Endothelial cell of umbilical vein (primary cell): ENCODE measurements at places on chromosomes 11 and 22.

DNA sequence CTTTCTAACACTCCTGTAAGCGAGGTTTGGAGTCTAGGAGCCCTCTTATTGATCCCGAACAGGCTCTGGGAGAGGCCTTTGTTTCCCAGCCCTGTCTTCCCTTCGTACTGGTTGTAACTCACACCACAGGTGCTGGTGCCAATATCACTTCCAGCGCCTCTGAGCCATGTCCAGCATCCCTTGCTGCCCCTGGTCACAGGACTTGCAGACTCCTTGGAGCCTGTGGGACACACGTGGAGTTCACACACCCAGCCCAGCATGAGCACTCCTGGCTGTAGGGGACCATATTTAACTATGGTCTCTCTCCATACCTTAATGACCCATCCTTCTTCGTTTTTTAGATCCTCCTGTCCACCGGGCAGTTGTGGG lies 2.2 kb downstream of the ZBTB16 start:
- DNase-seq, result no peak

DNA sequence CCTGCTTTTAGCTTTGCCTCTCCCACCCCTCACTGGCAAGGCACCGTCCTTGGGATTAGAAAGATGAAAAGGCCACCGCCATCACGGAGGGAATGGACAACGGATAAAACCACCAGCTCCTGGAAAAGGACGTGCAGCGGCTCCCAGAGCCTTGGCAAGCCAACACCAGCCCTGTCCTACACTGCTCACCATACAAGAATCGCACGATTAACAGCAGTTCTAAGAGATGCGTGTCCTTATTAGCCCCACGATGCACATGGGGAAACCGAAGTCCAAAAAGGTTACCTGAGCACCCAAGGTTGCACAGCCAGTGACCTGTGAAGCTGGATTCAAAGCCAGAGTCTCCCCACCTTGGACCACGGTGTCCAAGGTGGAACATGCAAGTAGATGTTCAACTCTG lies 7.3 kb downstream of the YPEL1 start:
- DNase-seq, result no peak

- DNase-seq, result no peak
These were observed 1025.2 kb downstream of the TBC1D22A start for GRCh38 chr22:47787501-47788227.

DNA sequence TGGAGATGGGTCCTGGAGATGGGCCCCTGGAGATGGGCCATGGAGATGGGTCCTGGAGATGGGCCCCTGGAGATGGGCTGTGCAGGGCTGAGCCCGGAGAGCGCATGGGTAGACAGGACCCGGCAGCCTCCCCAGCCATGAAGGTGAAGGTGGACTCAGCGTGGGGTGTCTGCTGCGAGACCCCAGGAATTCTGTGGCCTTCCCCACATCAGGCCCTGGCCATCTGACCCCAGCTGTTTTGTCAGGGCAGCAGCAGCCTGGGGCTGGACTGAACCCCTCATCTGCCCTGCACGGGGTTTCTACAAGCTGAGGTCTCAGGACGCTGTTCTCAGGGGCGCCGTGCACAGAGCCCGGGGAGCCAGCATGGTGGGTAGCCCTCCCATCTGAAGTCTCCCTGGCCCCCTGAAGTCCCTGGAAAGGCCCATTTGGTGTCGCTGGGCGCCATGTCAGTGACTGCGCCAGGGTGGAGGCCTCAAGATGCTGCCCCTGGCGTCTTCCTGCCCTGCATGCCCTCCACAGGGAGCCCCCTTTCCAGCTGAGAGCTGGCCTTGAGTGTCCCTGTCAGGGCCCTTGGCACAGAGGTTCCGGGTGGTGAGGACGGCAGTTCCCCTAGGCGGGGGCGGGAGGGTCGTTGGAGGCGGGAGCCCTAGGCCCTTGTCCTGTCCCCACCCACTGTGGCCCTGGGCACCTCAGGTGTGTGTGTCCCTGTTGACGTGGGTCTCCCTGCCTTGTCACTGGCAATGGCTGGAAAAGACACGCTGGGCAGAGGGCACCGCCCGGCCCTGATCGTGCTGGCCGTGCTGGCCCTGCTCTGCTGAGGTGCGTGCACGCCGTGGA lies 5.4 kb downstream of the BRSK2 start:
- no peak for DNase-seq

- DNase-seq, result no peak
These were observed 87.7 kb downstream of the CSNK2A3 start for GRCh38 chr11:11265320-11265719.

DNA sequence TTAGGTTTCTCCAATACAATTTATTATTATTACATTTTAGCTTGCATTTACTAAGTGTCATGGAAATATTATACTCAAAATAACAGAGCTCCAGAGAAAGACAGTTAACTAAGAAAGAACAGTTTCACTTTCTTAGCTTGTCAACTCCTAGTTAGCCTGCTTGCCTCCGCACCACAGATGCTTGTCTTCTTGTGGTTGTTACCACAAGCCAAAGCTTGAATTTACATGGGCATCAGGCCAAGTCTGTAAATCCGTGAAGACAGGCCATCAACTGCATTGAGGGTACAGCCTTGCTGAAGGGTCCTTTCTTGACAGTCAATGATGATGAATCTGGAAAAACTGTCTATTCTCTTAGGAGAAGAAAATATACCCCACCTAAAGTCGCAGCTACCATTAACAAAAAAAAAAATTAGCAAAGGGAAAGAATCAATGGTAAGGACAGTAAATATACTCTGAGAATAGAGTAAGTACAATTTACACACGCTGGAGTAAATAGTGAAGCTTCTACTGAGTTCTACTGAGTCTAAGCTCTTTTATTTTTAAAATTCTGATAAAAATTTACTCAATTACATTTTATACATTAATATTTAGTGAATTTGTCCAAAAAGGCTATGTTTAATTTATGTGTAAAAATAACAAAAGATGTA lies 15.6 kb upstream of the DENND5A start:
- peak; percentile 41 for DNase-seq

DNA sequence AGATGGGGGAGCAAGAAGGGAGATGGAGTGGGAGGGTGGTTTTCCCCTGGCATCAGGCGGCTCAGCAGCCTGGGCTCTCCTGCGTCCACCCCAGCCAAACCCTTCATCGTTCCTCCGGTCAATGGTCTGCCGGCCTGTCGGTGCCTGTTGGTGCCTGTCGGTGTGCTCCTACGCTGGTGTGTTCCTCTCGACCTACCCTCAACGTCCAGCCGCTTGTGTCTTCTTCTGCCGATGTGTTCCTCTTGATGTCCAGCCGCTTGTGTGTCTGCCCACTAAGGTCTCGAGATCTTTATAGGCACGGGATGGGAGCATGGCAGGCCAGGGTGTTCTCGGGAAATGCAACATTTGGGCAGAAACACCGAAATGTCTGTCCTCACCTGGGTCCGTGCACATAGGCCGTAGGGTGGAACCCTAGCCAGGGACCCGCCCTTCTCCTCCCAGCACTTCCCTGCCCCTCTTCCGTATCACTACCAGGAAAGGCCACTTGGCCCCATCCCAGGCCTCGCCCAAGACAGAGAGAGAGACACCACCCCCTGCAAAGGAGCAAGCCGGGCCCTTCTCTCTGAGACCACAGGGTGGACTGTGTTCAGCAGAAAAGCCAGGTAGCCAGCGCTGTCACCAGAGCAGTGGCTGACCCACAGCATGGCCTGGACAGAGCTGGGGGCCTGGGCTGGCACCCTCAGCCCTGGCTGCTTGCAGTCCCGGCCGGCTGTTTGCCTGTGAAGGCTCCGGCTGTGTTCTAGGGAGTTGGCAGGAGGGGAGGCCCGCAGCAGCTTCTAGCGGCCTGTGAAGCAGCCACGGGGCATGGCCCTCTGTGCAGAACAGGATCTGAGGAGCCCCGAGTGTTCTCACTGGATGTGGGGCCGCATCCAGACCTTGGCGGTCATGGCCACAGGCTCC lies 61.6 kb upstream of the KCNQ1OT1 start:
- DNase-seq, result no peak

- no peak for DNase-seq
These were observed 53.2 kb upstream of the AMPD3 start for GRCh38 chr11:10401696-10402392.

DNA sequence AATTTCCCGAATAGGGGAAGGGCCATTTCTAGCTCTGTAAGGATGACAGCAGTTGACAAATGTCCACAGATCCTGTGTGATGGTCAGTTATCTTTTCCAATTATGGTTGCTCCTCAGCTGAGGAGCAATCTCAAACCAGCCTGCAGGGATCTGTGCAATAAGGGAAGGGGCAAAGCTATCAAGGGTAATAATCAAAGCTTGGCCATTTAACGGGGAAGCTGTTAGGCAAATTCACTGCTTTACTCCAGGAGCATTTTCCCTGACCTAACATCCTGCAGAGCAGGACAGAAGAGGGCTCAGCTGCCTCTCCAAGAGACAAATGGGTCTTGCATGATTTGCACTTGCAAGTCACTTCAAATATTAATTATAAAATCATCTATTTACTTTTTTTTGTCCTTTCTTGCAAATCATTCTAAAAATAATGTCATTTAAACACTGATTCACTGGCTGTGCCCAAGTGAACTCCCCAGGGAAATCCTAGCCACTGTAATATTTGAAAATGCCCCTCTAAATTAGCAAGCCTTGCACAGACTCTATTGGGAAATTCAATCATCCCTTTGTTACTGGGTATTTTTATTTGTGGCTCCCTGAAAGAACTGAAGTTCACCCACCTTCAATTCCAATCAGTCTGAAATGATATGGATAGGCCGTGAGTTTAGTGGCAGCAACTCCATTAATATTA lies 1256.7 kb downstream of the LRRC4C start:
- DNase-seq, result no peak

DNA sequence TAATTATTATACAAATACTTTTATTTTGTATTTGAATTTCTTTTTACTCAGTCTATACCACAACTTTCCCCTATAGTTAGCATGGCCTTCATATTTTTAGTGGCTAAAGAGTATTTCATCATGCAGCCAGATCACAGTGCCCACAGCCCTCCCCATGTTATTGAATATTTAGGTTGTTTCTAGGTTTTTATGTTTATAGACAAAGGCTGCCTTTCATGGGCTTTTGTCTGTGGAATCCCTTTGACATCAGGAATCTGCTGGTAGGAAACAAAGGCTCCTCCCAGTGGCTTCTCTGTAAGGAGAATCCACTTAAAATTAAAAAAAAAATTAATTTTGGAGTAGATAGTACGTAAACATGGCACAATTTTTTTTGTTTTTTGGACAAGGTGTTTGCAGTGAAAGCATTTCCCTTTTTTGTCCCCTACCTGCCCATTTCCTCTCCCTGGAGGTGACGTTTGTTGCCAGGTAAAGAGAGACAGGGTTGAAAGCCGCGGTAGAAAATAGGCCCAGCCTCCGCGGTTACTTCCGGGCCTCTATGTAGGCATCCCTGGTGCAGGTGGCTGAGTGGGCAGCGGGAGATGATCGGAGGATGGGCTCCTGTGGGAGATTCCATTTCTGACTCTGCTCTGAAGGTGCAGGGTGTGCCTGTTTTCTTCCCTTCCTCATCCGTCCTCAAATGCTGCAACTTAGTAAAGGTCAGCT lies 82.2 kb upstream of the OR4B1 start:
- DNase-seq, result no peak

DNA sequence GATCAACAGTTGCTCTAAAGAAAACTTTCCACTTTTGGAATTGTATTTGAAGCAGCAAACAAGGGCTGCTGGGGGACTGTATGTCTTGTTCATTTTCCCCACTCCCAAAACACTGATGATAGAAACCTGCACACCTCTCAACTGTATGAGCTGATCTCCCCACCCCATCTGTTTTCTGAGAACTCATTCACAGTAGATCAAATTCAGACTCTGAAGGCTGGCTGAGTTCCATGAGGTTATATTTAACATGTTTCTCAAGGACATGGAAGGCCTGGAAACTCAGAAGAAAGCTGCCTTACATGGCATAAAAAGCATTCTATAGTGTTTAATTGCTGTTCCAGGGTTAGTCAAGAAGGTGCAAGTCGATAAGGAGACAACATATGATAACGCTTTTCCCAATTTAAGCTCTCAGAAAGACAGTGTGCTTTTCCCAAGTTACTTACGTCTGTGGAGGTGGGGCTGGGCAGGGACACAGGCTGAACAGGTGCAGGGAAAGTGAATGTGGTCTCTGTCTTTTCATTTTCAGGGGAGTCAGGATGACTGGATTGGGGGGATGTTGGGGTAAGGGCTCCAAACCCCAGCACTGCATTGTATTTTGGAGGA lies 23.0 kb downstream of the LARGE2 start:
- DNase-seq, result no peak

GRCh38 chr22:43014316-43014868 lies 557 bp downstream of the PACSIN2 start:
- peak; percentile 29 for DNase-seq

- DNase-seq, result peak; percentile 61
These were observed 57.5 kb downstream of the MYEOV start for GRCh38 chr11:69351460-69351859.

DNA sequence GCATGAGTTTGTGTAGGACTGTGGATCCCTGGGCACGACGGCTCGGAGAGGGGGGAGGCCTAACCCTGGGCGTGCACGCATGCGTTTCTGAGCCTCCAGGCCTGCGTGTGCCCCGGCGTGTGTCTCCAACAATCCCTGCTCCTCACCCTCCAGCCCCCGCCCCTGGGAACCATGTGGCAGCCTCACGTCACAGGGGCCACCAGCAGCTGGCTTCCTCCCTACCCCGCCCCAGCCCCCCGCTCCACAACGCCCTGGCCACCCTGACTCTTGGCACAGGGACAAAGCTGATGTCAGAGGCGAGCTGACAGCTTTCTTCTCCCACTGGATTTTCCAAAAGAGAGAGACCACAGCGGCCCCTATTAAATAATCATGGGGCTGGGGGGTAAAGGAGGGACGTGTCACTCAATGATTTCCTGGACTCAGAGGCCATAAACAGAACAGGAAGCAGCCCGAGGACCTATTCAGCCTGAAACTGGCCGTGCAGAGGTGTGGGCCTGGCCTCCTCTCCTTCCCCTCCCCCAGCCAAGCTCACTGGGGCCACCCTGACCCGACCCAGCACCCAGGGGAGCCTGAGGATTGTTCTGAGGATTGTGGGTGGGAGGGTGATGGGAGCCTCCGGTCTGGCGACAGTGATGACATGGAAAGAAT lies 6.8 kb upstream of the LIF start:
- DNase-seq, result no peak
